RPMI7951 (cell line): ENCODE measurements at places on chromosomes 7 and 10.

DNA sequence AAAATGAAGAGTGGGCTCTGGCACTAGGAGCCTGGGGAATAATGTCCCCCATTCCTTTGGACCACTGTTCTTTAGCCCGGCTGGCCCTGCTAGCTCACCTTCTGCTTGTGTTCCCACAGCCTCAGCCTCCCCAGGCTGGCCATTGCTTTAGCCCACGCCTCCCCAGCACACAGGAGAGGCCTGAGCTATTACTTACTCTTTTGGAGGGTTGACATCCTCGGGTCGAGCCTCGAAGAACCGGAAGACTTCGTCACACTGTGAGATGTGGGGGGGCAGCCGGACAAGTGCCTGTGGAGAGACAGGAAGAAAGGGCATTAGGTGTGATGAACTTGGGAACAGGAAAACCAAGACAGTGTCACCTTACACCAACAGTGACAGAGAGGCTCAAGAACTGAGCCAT is 131.3 kb downstream of the SH3PXD2A start:
- no peak for DNase-seq

GRCh38 chr10:127013211-127013656 is 108.0 kb downstream of the DOCK1 start:
- DNase-seq: no peak

DNA sequence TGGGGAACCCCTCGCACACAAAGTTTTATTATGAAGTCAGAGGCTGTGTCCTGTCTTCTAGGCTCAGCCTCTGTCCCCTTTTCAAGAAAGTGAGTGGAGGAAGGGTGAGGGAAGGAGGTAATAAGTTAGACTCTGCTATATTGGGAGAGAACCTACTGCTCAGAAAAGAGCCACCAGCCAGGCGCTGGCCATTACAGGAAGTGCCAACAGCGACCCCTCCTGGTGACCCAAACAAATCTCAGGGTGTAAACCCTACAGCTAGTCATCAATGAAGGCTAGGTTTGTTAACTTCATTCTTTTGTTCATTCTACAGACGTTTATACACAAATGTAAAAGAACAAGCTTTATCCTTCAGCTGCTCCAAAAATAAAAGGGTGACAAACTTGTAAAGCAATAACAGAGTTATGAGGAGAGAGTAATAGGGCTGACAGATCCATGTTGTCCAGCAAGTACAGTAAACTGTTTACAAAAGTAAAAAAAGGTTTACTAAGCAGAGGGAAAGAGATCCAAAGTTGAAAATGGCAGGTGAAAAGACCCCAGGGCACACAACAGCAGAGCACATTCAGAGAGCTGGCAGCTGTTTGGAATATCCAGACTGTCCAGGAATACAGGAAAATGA is 82.7 kb downstream of the FAM204A start:
- DNase-seq: peak; percentile 14

GRCh38 chr7:111869280-111869679 is 307.0 kb upstream of the IMMP2L start:
- no peak for DNase-seq
